ENCODE measurements at places on chromosomes 2 and 18. TPM values are rescaled to one million over a fixed set of nuclear protein-coding genes. Genes with fewer than 3 reads are reported as not detected.
A peak's percentile ranks its signal among the peaks of the same experiment; 100 is the strongest.

DNA sequence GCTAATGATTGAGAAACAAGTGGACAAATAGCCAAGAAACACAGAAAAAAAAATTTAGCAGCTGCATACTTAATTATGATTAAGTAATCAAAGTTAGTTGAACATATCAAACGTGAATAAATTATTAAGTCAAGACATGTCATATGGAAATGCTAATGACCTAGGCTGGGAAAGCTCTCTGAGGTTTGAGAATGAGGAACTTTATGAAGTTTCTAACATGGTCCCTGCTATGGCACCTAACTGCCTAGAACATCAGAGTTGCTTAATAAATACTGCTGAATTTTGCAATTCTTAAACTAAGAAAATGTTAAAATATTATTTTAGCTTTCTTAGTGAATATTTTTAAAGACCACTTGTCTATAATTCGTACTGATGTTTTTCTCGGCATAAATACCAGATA lies 99.8 kb downstream of the AFF3 start:
- no peak for DNase-seq

DNA sequence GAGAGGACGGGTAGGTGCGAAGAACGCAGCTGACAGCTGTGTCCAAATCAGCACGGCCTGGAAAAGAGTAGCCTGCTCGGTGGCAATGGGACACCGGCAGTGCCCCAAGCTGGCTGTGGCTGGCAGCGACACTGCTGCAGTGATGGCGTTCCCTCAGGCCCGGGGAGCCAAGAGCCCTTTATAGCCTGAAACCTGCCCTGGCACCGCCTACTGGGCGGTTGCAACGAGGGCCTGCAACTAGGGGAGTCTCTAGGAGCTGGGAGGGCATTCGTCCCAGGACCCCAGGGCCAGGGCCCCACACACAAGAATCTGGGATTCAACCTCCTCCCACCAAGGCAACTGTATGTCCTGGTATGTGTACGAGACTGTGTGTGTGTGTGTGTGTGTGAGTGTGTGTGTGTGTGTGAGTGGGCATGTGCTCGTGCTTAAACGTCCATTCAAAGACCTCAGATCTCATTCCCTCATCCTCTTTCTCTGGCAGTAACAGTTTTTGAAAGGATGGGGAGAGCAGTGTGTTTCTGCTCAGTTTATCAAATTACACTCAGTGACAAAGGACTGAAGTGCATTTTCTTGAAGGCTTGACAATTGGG lies 6.8 kb upstream of the CYP26B1 start:
- DNase-seq = peak; percentile 68

- no peak for DNase-seq
These were observed 64.8 kb downstream of the KCNG2 start for GRCh38 chr18:79862562-79862961.

GRCh38 chr2:54073796-54074195 lies 41.6 kb upstream of the ACYP2 start:
- DNase-seq = no peak

DNA sequence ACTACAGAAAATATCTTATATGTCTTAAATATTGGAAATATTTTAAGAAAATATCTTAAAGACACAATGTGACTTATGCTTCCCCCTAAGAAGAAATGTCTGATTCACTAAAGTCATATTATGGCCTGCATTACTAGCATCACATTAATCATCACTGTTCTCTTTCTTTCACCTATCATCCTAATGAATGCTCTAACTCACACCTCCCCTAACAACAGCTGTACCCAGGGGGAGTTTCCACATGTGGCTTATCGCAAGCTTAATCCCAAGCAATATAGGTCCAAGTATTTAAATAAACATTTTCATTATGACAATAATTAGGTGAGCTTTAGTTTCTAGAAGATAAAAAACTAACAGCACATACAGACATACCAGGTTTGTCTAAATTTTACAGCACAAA lies 39.6 kb downstream of the REV1 start:
- DNase-seq = no peak

RAX gene
- not detected for total RNA-seq

C18orf32 gene
- total RNA-seq = 65.2 TPM

MPP4 gene
- not detected for total RNA-seq

NPHP1 gene
- total RNA-seq = 4.8 TPM

EGR4 gene
- total RNA-seq = not detected

ABCG5 gene
- not detected for total RNA-seq

All from cardiac septum (tissue), 1 donor.